Activated T-helper 9 cell treated with anti-CD3 and anti-CD28 coated beads, Interleukin-2, amount 50 U/mL, for 16 hours (primary cell): ENCODE measurements at places on chromosomes 1 and 21.
A peak's percentile ranks its signal among the peaks of the same experiment; 100 is the strongest.

GRCh38 chr1:209626346-209627026, 25.7 kb downstream of the LAMB3 start:
- no peak for DNase-seq

DNA sequence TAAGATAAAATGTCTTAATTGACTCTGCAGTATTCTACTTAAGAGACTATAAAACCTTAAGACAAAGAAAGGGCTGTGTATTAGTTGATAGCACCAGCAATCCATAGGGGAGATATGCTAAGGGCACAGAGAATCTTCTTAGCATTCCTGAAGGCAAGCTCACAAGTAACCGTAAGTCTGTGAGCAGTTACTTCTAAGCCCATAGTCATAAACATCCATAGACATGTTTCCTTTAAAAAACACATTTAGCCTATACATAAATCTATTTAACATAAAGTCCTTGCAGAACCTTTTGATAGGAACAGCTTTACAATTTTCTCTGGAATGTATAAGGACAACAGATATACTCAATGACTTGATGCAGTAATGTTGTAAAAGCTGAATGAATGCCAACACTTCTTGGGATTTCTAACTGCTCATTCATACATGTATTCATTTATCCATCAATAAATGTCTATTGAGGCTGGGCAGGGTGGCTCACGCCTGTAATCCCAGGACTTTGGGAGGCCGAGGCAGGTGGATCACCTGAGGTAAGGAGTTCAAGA, 6.3 kb upstream of the ERRFI1 start:
- DNase-seq = no peak

DNA sequence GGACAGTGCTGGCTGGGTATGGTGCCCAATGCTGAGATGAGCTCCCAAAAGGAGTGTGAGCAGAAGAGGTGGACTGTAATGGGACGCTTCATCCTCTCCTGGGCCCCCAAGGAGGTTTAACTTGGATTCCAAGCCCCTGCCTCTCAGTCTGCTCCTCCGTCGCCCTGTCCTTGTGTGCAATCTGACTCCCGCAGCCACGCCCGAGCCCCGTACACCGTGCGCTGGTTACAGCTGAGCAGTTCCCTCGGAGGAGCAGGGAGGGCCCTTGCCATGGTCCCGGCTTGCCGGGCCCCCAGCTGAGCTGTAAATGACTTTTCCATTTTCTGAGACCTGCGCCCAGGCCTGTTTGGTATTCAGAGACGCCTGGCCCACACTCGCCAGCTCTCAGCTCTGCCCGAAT, 53.7 kb downstream of the PAX7 start:
- no peak for DNase-seq

DNA sequence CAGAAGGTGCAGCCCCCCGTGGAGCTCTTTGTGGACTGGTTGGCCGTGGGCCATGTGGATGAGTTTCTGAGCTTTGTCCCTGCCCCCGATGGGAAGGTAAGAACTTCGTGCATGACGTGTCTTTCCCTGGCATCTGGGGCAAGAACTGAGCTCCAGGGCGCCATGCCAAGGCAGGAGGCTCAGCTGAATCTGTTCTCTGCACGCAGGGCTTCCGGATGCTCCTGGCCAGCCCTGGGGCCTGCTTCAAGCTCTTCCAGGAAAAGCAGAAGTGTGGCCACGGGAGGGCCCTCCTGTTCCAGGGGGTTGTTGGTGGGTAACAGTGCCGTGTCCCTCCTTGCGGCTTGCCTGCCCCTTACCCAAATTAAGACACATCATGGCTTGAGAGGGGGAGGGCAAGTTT, 27.7 kb downstream of the PADI3 start:
- no peak for DNase-seq

GRCh38 chr1:10866321-10867093, 70.1 kb upstream of the CASZ1 start:
- DNase-seq = peak; percentile 6

DNA sequence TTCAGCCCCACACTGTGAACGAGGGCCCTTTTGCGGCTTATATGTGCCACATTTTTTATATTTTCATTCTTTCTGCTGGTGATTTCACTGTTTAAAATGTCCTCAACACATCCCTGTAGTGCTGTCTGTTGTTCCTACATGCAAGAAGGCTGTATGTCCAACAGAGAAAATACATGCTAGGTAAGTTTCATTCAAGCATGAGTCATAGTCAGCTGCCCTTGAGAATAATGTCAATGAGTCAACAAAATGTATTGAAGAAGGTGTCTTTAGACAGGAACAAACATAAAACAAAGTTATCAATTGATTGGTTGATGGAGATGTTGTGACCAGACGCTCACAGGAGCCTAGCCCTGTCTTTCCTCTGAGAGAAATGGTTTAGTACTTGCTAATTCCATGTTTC, 553.4 kb downstream of the PLPP3 start:
- no peak for DNase-seq

DNA sequence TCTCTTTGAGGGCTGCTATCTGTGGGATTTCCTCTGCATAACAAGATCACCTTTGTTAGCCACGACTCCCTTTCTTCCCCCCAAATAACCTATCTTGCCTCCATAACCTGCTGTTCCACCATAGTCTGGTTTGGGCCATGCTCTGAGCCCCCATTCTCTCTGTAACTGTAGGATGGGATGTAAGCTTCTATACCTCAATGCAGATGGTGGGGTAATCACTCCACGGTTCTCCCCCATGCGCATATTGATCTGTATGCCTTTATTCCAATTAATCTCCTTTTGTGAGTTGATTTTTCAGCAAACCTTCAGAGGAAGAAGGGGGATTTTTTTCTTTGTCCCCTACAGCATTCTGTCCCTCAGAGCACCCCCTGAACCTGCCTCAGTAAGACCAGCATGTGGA, 170.1 kb upstream of the IRF2BP2 start:
- no peak for DNase-seq

GRCh38 chr21:42781971-42782722, 97.2 kb downstream of the WDR4 start:
- DNase-seq = no peak

DNA sequence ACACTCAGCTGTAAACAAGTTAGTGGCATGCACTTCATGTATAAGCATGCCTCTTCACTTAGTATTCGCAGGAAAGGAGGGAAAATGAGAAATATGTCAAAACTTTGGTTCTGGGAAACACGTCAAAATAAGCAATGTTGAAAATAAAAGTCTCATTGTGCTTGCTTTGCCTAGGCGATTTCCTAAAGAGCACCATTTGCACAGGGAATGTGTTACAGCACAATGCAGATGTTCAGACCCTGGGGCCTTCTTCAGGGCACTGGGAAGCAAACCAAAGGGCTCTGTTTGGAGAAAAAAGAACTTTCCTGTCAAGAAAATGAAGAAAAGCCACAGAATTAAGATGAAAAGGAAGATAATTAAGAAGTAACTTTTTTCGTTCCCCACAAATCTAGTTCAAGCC, 98.6 kb upstream of the PLD5 start:
- DNase-seq = no peak

GRCh38 chr1:162233937-162234336, 142.7 kb downstream of the SPATA46 start:
- DNase-seq = no peak

- no peak for DNase-seq
Measured at GRCh38 chr1:169103480-169103893, 3.0 kb upstream of the ATP1B1 start.

DNA sequence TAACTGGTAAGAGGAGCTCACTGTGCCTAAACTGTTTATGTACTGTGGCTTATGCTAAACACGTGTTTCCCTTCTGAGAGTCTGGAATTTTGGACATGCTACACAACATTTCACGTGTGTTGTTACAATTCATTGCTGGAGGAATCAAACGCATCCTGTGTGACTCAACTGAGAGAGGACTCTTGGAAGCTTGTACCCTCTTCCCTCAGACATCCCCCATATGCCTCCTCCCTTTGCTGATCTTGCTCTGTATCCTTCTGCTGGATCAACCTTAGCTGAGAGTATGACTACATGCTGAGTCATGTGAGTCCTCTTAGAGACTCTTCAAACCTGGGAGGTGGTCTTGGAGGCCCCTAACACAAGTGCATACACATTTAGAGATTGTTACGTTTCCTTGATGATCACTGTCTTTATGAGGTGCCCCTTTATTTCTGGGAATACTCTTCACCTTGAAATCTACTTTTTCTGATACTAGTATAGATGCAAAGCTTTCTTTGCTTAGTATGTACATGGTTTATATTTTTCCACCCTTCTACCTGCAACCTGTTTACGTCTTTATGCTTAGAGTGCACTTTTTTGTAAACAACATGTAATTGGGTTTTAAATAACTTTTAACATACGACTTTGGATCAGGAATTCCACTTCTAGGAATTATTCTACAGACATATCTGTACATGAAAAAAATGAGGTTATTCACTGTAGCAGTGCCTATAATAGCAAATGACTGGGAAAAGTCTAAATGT, 8.7 kb downstream of the NPHP4 start:
- DNase-seq = no peak

- no peak for DNase-seq
Measured at GRCh38 chr21:40819071-40819900, 27.7 kb downstream of the DSCAM start.

DNA sequence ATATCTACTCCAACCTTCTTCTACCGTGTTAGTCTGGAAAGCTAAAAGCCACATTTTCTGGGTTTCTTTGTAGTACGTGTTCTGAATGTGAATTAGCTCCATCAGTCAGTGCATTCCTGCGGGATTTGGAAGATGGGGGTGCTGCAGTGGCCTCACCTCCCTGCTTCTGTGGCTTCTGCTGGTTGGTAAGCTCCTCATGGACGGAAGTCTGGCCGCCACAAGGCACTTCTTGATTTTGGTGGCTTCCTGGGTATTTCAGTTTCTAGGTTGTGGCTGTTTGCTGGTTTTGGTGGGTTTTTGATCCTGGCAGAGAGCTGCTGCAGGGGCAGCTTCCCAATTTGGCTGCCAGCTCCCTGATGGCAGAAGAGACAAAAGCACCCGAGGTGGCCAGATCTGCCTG, 20.9 kb upstream of the TACSTD2 start:
- DNase-seq = no peak

GRCh38 chr1:234515821-234516241, 36.9 kb upstream of the TARBP1 start:
- DNase-seq = no peak

GRCh38 chr1:210299501-210299900, 29.2 kb upstream of the HHAT start:
- no peak for DNase-seq

GRCh38 chr1:2443277-2444137, 31.1 kb upstream of the PEX10 start:
- no peak for DNase-seq

DNA sequence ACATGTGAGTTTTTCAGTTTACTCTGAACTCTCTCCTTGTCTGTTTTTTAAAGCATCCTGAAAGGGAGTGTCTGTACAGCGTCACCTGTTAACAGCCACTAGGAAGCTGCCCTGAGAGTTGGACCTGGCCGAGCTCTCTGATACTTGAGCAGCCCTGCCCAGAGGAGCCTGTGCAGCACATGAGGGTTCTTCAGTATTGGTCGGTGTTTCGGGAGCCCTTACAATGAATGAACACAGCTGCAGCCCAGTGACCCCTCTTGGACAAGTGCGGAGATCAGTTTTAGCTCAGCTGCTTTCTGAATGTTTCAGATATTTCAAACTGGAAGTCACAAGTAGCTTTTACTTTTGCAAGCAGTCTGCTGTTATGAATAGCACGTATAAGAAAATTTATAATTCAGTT, 39.2 kb downstream of the ADARB1 start:
- no peak for DNase-seq

DNA sequence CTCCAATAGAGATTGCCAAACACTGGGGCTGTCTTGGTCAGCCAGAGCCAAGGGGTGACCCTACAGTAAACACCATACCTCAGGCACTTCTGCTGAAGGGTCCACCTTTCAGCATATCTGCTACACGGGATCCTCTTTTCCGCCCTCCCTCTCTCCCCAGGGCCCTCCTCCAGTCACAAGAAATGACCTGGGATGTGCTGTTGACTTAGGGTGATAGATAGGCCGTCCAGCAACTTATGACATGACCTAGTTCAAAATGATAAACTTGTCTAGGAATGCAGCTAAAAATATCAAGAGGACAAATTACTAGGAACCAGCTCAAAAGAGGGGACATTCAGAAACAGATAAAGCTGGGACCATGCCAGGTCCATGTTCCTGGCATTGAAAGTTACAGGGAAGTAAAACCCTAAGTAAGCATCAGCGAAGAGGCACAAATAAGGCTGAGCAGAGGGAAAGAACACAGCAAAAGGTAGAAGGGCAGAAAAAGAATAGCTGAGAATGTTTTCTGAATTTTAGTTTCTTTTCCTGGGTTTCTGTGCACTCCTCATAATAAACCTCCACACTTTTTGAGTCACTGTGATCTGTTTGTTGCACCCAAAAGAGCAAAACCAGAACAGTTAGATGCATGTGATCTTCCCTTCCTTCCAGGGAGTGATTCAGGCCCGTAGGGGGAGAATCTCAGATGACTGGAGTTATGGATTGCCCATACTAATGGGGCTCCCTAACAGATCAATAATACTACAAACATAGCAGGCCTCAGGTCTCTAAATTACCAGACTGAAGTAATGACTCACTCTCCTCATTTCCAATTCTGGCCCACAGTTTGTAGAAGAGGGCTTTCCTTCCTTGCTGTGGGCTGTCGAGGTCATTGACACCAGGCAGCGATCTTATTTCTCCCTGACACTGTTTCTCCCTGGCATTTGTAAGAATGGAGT, 48.9 kb upstream of the F3 start:
- DNase-seq = no peak

- DNase-seq = no peak
Measured at GRCh38 chr1:182723200-182723599, 38.8 kb upstream of the RGS8 start.

DNA sequence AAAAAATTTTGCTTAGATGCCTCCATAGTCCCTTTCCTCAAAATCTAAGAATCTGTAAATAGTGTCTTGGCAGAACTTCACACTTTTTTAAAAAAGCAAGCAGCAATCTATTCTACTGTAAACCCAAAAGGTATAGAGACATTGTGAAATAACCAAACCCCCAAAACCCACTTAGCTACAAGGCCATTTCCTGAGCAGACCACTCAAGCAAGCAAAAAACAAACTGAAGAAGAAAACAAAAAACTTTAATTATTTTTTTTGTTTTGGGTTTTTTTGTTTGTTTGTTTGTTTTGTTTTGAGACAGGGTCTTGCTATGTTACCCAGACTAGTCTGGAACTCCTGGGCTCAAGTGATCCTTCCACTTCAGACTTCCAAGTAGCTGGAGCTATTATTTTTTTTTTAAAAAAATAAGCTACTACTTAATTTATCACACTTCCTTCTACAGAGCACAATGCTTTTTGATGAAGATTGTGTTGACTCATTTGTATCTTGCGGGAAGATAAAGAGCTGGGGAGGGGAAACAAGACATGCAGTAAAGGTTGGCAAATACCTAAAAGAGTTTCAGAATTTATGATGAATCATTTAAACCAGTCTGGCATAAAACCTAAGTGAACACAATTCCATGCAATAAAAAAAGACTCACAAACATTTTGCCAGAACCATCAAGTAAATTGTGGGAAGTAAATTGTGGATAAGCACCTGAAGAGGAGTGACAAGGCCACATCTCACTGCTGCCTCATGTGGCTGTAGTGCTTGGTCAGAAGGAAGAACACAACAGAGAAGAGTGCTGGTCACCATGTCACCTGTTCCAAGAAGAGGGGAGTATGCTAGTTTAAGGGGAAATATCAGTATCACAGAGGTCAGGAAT, 2.7 kb upstream of the PTPN22 start:
- DNase-seq = no peak
